ENCODE measurements at places on chromosomes 16 and 17. TPM values are rescaled to one million over a fixed set of nuclear protein-coding genes. Genes with fewer than 3 reads are reported as not detected.

KRT16 gene
- total RNA-seq, result 1.3 TPM

CRHR1 gene
- total RNA-seq, result 0.38 TPM

PIEZO1 gene
- total RNA-seq, result 247 TPM

DNA sequence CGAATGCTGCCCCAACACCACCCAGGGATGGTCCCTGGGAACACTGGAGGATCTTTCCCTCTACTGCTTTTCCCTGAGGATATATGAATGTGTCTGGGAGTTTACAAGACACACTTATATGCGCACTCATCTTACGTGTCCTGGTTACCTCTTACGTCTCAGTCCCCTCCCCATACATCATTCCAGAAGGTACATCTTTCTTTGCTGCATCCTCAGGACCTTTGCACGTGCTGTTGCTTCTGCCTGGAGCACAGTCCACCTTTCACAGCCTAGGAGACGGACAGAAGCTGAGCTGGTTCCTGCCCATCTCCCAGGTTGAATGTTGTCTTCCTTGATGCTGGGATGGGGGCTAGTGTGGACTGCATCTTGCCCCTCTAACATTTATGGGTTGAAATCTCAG, 153.0 kb upstream of the FOXF1 start:
- peaks cover 30% of the 10 kb centered on the region for H3K4me1 ChIP-seq
- no peak overlapping the region for H3K4me3 ChIP-seq
- no peak overlapping the region for H3K27ac ChIP-seq
- H3K27me3 ChIP-seq, result no peaks in the 10 kb centered on the region
- H3K36me3 ChIP-seq, result no peaks in the 10 kb centered on the region
- DNase-seq, result no peak

- no peaks in the 10 kb centered on the region for H3K4me1 ChIP-seq
- no peak overlapping the region for H3K27ac ChIP-seq
- no peak overlapping the region for H3K4me3 ChIP-seq
- H3K36me3 ChIP-seq, result no peaks in the 10 kb centered on the region
- no peak for DNase-seq
These were observed 38.5 kb upstream of the NKD1 start for GRCh38 chr16:50509521-50510341.

DNA sequence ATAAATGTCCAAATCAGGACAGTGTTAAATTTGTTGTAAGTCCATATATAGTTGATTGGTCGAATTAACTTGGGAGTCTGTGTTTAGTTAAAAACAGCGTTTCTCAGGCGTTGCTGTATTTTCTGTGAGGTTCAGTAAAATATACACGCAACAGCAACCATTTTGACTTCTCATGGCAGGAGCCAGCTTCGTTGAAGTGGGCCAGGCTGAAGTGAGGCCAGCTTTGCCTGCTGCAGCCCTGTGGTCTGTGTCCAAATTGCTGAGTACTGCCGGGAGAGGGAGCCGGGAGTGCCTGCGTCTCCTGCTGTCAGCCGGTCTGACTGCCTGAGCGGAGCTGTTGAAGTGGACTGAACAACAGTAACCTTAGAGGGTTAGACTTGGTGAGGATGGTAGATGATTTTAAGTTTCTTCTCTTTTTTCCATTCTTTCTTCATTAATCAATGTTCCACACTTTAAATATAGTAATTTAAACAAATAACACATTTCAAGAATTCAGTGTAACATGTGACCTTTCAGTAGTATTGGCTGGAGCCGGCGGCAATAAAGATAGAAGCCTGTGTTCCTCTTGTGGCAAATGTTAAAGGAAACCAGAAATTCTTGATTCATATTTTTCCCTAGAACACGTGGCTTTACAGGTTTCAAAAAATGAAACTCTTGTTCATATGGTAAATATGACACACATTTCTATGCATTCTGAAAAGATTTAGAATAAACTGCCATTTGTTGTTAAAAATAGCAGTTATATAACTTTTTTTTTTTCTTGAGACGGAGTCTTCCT, 37.0 kb upstream of the ZNF750 start:
- H3K36me3 ChIP-seq, result no peaks in the 10 kb centered on the region
- peak; percentile 57 for DNase-seq
- no peaks in the 10 kb centered on the region for H3K4me1 ChIP-seq
- H3K27me3 ChIP-seq, result no peaks in the 10 kb centered on the region
- no peak overlapping the region for H3K4me3 ChIP-seq
- no peak overlapping the region for H3K27ac ChIP-seq

- no peaks in the 10 kb centered on the region for H3K27me3 ChIP-seq
- H3K36me3 ChIP-seq, result no peaks in the 10 kb centered on the region
- H3K4me1 ChIP-seq, result peaks cover 16% of the 10 kb centered on the region
- H3K27ac ChIP-seq, result no peak overlapping the region
- peak overlapping the region; percentile 97 for H3K4me3 ChIP-seq
These were observed 677 bp upstream of the RANGRF start for GRCh38 chr17:8287651-8288335.

DNA sequence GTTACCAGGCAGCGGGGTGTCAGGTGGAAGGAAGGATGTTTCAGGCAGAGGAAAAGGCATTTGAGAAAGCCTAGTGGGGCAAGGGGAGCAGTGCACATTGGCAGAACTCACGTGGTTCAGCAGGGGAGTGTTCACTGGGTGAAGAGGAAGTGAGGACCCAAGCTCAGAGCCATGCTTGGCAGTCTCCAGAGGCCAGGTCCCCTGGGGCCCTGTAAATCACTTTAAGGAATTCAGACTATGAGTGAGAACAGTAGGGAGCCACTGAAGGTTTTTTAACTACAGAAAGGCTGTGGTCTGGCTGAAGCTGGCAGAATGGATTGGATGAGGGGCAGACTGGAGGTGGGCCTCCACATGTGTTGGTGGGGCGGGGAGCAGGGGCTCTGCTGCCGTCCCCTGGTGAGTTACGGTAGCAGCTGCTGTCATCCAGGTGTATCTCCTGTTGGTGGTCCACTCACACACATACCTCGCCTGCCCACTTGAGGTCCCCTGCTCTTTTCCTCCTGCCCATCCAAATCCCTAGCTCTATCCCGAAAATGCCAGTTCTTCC, 5.1 kb downstream of the CLEC16A start:
- peak; percentile 14 for DNase-seq
- no peaks in the 10 kb centered on the region for H3K27me3 ChIP-seq
- no peaks in the 10 kb centered on the region for H3K36me3 ChIP-seq
- no peak overlapping the region for H3K27ac ChIP-seq

DNA sequence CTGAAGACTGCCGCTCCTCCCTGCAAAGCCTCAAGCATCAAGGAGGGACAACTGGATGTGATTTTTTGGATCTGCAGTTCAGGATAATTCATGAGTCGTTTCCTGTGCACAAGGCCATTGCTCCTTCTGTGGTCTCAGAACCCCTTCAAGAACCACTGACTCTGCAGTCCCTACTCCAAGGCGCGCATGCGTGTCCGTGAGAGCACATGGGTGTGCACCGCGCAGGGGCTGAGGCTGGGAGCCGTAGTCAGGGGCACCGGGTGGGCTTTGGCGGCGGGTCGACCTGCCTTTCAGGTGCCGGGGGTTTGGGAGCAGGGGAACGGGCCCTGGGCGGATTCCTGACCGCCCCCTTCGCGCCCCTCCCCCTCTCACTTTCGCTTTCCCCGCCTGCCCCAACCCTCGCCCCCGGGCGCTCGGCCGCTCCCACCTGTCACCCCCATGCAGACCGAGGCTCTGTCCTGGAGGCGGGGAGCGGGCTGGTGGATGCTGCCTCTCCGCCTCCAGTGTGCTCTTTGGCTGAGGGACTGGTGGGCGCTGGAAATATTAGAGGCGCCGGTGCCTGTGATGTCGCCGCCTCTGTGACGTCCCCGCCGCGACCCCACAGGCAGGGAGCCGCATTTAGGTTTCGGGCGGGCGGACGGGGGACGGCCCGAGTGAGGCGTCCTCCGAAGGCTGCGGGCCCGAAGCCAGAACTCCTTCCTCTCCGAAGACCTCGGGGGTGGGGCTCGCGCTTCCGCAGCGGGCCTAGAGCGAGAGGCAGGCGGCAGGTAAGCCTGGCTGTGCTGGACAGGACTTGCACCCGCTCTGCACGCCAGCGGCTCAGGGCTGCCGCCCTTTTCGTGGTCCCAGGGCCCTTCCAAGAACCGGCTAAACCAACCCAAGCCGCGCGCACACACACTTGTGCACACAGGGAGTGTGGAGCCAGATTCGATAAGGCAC, at the start of gene SPATA32:
Gene SPATA32 (minus strand): TSS at position 518 of the 939 bp plus-strand sequence. CDS start 78 bp downstream, at position 440.
- peaks cover 37% of the 10 kb centered on the region for H3K4me1 ChIP-seq
- peaks cover 17% of the 10 kb centered on the region for H3K36me3 ChIP-seq
- H3K27ac ChIP-seq, result no peak within 1 kb of the TSS
- H3K27me3 ChIP-seq, result no peaks in the 10 kb centered on the region

- no peaks in the 10 kb centered on the region for H3K27me3 ChIP-seq
- DNase-seq, result no peak
- H3K4me3 ChIP-seq, result no peak overlapping the region
- H3K27ac ChIP-seq, result no peak overlapping the region
- H3K36me3 ChIP-seq, result no peaks in the 10 kb centered on the region
These were observed 302.4 kb upstream of the N4BP1 start for GRCh38 chr16:48912360-48912759.

- peaks cover 5% of the 10 kb centered on the region for H3K36me3 ChIP-seq
- H3K4me1 ChIP-seq, result peaks cover 37% of the 10 kb centered on the region
- peak overlapping the region; percentile 81 for H3K27ac ChIP-seq
- H3K27me3 ChIP-seq, result no peaks in the 10 kb centered on the region
- peak overlapping the region; percentile 37 for H3K4me3 ChIP-seq
These were observed 38.5 kb downstream of the MSI2 start for GRCh38 chr17:57294629-57295501.

DNA sequence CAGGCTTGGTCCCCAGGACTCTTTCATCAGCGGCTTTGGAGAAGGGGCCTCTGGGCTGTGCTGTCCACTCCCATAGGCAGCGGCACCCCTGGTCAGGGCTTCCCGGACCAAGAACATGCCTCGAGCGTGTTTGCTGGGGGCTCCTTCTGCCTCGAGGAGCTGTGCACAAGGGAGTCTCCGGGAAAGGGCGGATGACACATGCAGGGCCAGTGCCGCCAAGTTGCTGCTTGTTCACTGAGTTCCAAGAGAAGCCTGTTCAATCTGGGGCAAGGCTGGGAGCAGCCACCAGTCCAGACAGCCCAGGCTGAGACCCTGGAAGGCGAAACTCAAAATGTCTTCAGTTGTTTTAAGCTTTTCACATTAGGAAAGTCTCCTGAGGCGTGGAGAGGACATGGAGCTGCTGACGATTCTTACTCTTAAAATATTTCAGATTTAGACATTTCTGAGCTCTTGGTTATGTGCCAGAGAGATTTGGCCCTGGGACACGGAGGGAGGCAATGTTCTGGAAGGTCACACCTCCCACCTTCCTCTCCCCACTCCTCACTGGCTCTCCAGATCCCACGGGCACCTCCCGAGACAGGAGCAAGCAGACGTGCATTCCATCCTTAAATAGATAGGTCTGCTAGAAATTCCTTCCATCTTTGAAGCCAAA, 84.5 kb upstream of the ZNF469 start:
- no peaks in the 10 kb centered on the region for H3K27me3 ChIP-seq
- DNase-seq, result peak; percentile 47
- H3K4me3 ChIP-seq, result no peak overlapping the region
- no peaks in the 10 kb centered on the region for H3K36me3 ChIP-seq
- peak overlapping the region; percentile 12 for H3K27ac ChIP-seq
- peaks cover 26% of the 10 kb centered on the region for H3K4me1 ChIP-seq

DNA sequence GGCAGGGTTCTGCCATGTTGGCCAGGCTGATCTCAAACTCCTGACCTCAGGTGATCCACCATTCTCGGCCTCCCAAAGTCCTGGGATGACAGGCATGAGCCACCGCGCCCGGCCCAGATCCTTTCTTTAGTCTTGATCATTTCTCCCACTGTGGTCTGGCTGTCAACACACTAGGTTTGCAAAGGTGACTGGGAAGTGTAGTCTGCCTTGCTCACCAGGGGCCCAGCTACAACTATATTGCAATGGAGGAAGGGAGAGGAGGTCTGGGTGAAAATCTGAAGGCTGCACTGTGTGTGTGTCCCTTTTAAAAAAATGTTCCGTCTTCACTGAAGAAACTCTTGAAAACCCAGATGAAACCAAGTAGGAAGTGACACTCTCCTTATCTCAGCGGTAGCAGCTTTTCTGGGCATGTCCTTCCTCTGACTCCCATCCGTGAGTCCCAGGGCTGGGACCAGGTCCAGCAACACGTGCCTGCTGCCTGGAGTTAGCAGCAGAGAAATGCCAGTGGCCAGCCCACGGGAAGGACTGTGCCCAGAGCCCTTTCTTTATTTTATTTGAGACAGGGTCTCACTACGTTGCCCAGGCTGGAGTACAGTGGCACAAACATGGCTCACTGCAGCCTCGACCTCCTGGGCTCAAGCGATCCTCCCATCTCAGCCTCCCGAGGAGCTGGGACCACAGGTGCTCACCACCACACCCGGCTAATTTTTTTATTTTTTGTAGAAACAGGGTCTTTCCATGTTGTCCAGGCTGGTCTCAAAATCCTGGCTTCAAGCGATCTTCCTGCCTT, 17.8 kb upstream of the KIF19 start:
- peaks cover 3% of the 10 kb centered on the region for H3K27me3 ChIP-seq
- no peaks in the 10 kb centered on the region for H3K36me3 ChIP-seq
- DNase-seq, result peak; percentile 15
- H3K4me3 ChIP-seq, result no peak overlapping the region

DNA sequence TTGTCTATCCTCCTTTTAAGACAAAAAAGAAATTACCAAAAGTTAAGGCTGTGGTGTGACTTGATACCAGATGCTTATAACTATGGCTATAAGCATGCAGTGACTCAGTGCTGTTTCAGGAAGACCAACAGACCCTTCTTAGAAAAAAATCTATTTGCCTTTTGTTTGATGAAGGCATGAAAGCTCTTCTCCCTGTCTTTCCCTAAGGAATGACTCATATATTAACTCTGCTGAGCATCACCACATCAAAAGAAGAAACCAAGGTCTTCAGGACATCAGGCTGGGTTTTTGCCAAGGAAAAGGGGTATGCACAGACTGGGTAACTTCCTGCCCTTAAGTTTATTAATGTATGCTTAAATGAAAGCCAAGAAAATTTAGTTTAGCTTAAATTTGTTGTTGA, 47.1 kb downstream of the VMP1 start:
- H3K27me3 ChIP-seq, result no peaks in the 10 kb centered on the region
- H3K27ac ChIP-seq, result peak overlapping the region; percentile 100
- peak; percentile 99 for DNase-seq
- H3K4me3 ChIP-seq, result no peak overlapping the region
- H3K36me3 ChIP-seq, result no peaks in the 10 kb centered on the region

DNA sequence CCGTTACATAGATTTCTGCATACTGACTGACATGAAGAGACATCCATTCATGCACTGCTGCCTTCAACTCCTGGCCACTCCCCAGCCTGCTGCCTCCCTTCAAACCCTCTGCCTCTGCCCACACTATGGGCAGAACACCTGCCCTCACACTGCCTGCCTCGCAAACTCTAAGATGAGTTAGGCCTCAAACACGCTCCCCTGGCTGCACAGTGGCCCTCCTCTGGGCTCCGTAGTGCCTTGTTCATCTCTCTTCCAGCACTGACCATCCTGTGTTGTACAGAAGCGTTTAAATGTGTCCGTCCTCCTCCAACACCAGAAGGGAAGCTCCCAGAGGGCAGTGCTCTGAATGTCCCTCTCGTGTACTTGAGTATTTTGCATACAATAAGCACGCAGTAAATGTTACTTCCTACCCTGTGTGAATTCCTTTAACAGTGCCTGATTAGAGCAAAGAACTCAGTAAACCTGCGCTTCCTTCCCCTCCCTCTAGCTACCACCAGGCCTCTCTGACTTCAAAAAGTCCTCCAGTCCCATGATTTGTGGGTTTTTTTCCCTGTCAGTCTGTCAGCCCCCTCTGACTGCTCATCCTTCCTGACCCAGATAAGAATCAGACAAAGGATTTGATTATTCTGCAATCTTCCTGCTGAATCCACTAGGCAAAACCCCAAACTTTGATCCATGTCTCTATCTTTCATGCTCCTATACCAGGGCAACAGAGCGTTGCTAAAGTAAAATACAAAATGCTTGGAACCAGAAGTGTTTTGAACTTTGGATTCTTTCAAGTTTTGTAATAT, 3.9 kb downstream of the DHX33 start:
- DNase-seq, result no peak
- no peak overlapping the region for H3K27ac ChIP-seq
- H3K4me3 ChIP-seq, result no peak overlapping the region
